ACHN (cell line): ENCODE measurements at places on chromosomes 13 and 19.

DNA sequence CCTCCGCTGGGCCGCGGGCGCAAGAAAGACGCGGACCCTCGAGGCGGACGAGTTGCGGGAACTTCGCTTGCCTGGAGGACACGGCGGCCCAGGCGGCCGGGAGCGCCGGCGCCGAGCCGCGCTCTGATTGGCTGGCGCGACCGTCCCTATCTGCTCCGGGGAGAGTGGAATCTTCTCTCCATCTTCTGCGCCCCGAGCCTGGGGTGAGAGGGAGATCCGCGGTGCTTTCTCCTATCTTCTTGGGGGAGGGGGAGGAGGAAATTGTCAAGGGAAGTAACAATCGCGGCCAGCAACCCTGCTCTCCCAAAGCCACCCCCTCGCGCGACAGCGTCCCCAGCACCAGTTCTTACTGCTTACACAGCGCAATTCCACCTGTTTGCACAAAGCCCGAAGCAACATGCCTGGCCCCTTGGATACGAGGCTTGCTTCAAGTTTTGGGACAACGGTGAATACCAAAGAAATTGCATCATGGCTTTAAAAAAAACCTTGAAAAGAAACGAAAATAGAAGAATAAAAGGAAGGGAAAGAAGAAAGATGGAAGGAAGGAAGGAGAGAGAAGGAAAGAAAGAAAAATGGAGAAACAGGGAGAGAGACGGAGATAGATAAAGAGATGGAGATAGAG is 4.8 kb downstream of the SOX21 start:
- no peak for DNase-seq

- DNase-seq = no peak
Observed at GRCh38 chr19:33284146-33284643, 18.1 kb downstream of the CEBPA start.

DNA sequence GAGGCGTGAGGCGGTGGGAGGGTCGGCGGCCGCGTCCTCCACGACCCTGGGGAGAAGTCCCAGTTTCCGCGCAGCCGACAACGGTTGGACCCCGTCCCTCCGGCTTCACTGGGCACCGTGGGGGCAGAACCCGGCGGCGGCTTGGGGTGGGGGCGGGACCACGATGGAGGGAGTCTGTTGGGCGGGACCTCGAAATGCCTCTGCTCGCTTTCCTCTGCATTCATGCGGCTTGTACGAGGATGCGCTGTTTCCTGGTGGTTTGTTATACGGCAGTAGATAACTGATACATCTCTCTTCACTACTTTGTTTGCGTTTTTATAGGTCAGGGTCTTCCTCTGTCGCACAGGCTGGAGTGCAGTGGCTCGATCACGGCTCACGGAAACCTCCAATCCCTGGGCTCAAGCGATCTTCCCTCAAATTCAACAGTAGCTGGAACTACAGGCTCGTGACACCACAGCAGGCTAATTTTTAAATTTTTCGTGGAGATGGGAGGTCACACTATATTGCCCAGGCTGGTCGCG is 24.6 kb upstream of the ZNF846 start:
- no peak for DNase-seq

DNA sequence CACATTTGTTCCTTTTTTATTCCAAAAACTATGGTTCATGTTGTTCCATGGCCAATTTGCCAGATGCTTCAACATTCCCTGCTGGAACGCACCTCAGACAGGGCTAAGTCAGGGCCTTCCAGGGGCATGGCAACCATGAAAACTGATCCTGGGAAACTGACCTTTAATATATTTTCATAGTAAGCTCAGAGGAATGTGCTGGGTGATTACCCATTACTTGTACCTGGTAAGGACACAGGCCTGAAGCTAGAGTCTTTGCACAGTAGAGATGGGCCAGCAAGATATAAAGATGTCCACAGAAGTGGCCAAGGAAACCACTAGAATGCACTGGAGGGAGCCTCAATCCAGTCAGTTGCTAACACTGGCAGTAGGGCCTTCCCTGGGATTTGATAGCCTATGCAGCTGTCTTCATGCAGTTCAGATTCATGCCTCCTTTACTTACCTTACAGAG is 353.1 kb downstream of the ENOX1 start:
- DNase-seq = no peak

GRCh38 chr13:27359199-27359821 is 65.1 kb upstream of the GTF3A start:
- DNase-seq = peak; percentile 52

- no peak for DNase-seq
Observed at GRCh38 chr19:56885173-56885985, 44.9 kb upstream of the PEG3 start.

DNA sequence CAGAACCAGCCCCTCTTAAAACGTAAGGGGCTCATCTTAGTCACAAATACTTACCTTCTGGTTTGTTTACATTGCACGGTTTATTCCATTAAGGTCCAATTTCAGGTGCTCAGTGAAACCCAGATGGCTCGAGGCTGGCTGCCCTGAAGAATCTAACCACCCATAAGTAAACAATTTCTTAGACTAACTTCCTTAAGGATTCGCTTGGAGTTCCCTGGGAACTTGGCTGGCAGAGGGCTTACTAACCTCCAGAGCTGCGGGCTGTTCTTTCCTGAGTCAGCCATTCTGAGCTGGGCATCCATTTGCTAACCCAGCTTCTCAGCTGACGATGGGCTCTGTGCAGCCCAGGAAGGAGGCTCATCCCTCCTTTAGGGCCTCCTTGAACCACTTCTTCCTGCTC is 262.1 kb downstream of the FGF9 start:
- no peak for DNase-seq

DNA sequence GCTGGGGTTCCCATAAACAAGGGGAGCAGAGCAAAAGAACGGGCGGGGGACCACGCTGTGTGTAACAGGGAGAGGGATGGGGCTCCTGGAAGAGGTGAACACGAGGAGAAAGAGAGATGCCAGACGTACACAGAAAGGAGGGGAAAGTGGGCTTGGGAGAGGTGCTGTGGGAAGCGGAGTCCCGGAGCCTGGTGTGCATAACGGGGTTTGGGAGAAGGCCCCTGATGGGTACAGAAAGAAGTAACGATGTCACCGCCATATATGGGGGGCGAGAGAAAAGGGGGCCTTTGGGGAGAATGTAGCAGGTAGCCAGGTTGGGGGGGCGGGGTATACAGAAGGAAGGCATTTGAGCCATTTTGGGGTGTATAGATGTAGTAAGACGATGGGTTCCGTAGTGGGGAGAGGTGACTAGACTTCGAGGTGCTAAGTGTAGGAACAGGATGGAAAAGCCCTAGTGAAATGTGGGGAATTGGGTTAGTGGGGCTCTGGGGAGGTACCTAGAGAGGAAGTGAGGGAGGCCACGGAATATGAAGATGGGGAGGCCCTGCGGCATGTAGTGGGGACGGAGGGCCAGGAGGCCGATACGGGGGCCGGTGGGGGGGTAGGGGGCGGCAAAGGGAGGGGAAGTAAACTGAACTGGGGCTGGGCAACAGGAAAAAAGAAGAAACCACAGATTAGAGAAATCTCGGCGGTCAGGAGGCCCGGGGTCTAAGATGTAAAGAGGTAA is 787 bp downstream of the ZNF580 start:
- DNase-seq = no peak

DNA sequence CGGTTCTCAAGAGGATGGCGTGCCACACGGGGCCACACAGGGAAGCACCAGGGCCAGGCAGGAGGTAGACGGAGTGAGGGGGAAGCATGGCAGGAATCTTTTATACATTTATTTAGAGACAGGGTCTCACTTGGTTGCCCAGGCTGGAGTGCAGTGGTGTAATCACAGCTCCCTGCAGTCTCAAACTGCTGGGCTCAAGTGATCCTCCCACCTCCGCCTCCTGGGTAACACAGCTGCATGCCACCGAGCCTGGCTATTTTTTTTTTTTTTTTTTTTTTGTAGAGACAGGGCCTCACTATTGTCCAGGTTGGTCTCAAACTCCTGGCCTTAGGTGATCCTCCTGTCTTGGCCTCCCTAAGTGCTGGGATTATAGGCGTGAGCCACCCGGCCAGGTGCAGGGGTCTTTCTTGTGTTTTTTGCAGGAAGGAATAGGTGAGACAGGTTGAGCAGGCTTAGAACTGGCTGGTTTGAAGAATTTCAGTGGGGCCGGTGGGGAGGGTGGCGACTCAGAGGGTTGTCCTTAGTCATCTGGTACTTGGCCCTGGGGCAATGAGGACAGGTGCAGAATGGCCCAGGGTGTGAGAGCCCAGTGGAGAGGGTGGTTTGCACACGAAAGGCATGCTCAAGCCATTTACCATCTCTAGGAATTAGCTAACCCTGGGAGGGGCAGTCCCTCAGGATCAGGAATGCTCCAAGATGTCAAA is 7.6 kb downstream of the SSC5D start:
- no peak for DNase-seq
